ENCODE measurements at places on chromosomes 1 and 21.

GRCh38 chr1:1374589-1374928 lies 448 bp downstream of the AURKAIP1 start:
- no peak for DNase-seq

DNA sequence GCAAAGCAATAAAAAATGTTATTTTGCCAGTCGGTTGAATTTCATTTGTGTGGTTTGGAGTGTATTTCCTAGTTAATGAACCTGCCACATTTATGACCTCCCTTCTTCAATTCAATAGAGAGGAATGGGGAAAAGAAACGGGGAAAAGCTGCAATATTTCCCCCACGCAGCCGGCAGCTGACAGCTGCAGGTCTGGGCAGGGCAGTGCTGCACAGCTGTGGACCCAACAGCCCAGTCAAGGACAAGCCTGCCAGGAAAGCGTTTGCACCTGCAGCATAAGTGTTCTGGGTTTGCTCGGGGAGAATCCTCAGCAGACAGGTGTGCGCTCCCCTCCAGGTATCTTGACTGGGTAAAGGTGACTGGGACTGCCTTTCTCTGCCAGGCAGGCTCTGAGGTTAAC lies 53.4 kb downstream of the FBXO2 start:
- no peak for DNase-seq

GRCh38 chr1:3244927-3245315 lies 175.9 kb downstream of the PRDM16 start:
- DNase-seq: no peak

DNA sequence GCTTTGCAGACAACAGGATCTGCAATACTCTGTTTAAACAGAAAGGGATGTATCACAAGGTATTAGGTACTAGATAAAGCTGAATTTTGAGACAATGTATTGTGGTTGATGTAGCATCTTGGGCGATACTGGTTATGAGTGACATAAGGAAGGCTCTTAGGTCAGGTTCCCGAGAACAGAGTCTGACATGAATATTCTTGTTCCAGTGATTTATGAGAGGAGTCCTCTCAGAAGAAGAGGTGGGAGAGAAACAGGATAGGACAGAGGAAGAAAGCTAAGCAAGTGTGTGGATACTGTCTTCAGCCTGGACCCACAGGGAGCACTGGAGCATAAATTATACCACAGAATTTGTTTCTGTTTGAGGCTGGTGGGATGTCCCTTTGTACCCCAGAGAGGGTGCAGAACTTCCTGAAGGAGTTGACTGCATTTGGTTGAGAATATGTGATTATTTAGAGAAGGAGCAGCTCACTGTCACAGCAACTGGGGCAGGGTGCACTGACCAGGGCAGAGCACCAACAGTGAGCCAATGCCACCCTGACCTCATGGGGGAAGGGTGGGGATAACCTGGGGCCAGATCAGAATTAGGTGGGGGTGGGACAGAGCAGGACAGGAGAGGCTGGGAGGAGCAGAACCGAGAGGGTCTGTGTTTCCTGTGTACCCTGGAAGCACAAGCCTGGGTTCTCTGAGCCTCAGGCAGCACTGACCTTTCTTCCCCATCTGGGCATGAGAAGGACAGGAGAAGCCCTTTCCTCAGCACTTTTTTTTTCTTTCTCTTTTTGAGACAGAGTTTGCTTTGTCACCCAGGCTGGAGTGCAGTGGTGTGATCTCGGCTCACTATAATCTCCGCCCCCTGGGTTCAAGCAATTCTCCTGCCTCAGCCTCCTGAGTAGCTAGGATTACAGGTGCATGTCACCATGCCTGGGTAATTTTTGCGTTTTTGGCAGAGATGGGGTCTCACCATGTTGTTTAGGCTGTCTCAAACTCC lies 36.3 kb upstream of the SLC6A9 start:
- no peak for DNase-seq

DNA sequence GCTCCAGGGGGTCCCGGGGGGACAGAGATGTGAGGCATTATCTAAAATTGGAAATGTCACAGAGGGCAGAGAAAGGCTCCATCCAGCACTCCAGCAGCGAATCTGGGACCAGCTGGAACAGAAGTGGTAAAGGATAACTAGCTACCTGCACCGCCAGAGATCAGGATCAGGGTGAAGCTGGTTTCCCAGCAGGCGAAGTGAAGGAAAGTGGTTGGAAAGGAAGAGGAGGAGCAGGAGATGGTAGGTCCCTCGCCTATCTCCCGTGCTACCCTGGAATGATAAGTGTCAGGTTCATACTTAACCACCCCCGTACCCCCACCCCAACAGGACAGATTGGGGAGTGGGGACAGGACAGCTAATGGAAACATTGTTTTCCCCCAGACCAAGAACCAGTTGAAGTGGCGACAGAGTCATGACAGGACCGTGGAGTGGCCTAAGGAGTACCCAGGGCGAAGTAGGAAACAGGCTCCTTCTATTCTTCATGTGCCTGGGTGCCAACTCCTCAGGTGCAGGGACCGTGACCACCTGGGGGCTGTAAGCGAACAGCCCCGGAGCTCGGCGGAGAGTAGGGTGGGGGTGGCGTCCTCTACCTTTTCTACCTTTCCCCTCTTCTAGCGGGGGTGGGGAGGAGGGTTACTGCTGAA lies 717 bp downstream of the B4GALT3 start:
- no peak for DNase-seq

DNA sequence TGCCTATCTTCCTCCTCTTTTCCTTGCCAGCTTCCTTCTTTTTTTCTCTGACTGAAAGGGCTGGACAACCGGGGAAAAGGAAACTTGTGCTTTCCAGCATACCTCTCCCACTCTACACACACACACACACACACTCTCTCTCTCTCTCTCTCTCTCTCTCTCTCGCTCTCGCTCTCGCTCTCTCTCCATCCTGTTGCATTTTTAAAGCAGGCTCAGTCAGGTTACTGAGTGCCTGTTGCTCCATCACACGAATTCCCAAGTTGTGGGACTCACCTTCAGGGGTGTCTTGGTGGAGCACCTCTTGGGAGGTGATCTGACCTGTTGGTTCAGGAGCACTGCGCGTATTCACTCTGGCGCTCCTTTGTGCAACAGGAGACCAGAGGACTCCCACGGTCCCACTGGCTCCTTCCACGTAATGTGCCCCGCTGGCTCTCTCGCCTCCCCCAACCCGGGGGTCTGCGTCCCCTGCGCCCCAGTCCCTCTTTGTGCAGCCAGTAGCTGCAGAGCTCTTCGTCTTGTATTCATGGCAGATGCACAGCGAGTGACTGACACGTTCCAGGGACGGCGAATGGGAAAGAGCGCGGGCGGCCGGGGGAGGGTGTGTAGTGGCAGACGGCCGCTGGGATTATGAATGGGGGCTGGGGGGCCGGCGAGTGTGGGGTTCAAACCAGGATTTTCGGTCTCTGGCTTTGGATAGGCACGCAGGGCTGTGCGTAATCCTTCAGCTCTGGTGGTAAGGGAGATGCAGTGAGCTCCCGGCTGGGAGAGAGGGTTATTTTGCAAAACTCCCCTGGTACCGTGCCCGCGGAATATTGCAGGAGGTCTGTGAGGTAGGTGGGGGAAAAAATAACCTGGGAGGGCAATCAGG lies 660 bp upstream of the PDE4B start:
- DNase-seq: no peak

- DNase-seq: no peak
Observed at GRCh38 chr21:46093668-46094400, 4.1 kb upstream of the COL6A2 start.

DNA sequence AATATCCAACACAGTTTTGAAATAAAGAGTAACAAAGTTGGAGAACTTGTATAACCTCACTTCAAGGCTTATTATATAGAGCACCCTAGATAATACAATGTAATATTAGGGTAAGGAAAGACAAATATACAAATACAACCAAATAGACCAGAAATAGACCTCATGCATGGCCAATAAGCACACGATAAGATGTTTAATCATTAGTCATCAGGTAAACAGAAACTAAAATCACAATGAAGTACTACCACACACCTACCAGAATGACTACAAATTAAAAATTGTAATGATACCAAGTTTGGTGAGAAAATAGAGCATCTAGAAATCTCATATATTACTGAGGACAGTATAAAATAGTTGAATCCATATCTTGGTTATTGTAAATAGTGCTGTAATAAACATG lies 20.3 kb upstream of the CTTNBP2NL start:
- DNase-seq: no peak

- DNase-seq: no peak
Observed at GRCh38 chr1:36135330-36135667, 10.3 kb upstream of the COL8A2 start.

- no peak for DNase-seq
Observed at GRCh38 chr1:224539971-224540370, 76.1 kb upstream of the CNIH3 start.

DNA sequence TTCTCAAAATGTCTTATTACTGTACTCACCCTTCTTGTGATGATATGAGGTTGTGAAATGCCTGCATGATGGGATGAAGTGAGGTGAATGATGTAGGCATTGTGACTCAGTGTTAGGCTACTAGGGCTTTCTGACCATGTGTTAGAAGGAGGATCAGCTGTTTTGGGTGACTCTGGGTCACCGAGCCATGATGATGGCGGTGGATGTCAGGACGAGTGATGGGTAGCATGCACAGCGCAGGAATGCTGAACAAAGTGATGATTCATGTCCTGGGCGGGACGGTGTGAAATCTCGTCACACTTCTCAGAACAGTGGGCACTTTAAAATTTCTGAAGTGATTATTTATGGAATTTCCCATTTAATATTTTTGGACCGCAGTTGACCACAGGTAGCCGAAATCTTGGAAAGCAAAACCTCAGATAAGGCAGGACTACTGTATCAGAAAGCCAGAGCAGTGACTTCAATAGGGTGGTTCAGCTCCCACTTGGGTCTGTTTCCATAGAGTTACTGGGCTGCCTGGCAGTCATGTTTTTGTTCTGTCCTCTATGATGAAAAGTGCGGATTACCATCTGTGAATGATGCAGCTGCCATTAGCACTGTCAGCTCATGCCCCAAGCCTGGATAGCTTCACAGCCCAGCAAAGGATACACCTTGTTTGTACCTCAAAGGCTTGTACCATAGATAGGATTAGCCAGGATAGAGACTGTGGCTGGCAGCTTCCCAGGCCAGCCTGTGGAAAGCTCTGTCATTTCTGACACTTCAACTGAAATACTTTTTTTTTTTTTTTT lies 26.6 kb downstream of the IL6R start:
- no peak for DNase-seq

DNA sequence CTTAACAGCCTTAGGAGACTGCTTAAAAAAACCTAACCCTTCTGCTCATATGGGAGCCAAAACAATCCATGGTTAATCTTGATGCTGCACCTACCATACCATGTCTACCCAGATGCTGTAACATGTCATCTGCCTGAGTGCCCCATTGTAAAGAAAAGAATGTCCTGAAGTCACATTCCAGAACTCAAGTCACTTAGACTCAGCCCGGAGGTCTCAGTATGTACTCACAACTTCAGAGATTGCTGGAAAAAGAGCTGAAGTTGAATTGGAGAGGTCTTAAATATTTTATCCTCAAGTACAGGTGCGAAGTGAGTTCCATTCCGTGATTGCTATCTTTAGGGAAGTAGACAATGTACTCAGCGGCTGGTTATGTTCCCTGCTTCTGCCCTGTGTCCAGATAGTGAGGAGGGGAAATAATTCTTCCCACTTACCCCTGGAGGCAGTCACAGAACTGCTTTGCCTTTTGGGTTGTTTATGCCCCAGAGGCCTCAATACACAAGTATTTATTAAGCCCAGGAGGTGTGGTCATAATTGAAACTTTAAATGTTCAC lies 57.5 kb upstream of the HOOK1 start:
- DNase-seq: no peak

DNA sequence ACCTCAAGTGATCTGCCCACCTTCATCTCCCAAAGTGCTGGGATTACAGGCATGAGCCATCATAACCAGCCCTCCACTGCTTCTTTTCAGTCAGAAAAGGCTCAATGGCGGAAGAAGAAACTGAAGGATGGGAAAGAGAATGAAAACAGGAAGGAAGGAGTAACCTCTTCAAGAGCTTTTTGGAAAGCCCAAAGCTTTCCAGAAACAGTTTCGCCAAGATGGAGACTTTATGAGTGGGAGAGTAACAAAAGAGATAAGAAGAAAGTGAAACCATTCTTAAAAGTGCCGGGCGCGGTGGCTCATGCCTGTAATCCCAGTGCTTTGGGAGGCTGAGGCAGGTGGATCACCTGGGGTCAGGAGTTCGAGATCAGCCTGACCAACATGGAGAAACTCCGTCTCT lies 62.7 kb upstream of the NBL1 start:
- DNase-seq: no peak

- DNase-seq: no peak
Observed at GRCh38 chr1:183222909-183223308, 36.8 kb downstream of the LAMC2 start.

DNA sequence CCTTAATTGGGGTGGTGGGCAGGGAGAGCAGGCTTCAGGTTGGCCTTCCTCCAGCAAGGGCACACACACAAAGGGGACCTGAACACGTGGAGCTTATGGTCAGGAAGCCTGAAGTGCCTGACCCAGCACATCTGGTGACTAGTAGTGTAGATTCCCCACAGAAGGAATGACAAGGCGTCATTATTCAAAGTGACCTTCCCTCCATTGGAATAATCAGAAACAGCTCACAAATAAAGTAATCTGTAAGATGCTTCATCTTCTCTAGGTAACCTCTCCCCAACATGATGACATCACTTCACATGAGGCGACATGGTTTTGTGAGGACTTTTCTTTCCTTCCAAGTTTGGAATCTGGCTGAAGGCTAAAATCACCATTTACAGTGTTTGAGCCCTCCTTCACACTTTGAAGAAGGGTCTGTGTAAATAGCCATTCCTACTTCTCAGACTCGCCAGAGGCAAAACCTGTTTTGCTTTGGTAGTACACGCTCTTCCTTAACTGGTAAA lies 32.8 kb upstream of the ERG start:
- no peak for DNase-seq

DNA sequence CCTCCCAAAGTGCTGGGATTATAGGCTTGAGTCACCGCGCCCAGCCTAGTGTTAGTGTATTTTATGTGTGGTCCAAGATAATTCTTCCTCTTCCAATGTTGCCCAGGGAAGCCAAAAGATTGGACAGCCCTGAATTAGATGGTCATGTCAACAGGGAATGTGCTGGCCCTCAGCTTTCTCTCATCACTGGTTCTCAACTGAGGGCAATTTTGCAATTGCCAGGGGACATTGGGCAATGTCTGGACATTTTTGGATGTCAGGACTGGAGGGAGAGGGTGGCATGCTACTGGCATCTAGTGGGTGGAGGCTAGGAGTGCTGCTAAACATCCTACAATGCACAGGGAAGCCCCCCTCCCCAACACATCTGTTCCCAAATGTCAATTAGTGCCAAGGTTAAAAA lies 95.0 kb downstream of the LAMC2 start:
- no peak for DNase-seq

DNA sequence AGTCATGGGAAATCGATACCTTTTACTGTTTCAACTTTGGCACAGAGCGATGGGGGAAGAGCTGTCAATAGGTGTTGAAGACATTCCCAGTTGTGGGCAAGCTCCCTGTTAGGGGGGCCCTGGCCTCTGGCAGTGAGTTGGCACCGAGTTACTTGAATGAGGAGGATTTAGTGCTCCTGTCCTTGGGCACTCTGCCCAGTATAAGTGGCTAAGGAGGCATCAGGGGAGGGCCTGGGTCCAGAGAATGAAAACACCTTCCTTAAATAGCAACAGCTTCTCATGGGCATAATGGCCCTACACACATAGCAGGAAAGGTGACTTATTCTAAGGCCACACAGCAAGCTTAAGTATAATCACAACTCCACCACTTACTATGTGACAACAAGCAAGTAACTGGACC lies 664.4 kb downstream of the PTPRU start:
- DNase-seq: no peak

GRCh38 chr1:117001254-117001927 lies at the start of gene CD101:
TSS of gene CD101 (plus strand) at chr1:117001760. CDS start at chr1:117001818, 58 bp downstream.
- DNase-seq: no peak

GRCh38 chr1:215543191-215543606 lies 23.9 kb upstream of the KCTD3 start:
- no peak for DNase-seq
